ENCODE measurements at places on chromosomes 2 and 18. TPM values are rescaled to one million over a fixed set of nuclear protein-coding genes. Genes with fewer than 3 reads are reported as not detected.

Gene BMP10
- not detected for total RNA-seq

- no peak overlapping the region for H3K27ac ChIP-seq
- H3K4me1 ChIP-seq: no peaks in the 10 kb centered on the region
- H3K4me3 ChIP-seq: no peak overlapping the region
- DNase-seq: no peak
- H3K27me3 ChIP-seq: no peaks in the 10 kb centered on the region
- no peaks in the 10 kb centered on the region for H3K36me3 ChIP-seq
Measured at GRCh38 chr2:110720547-110720946, 11.8 kb upstream of the ACOXL start.

DNA sequence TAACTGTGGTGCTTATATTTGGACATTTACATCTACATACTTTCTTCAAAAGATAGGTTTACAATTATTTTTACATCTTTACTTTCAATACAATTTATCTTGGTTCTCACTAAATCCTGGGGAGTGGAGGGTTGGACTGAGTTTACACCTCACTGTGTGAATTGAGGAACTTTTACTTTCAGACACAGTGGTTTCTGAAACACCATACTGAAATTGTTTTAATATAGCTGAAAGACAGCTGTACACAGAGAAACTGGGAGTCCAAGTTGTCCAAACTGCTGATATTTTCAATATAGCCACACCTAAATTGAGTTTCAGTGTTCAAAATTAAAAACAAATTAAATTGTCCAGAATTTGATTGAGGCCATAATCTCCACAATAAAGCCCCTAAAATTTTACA, 16.8 kb downstream of the KCNH7 start:
- H3K27ac ChIP-seq: no peak overlapping the region
- DNase-seq: no peak
- H3K4me1 ChIP-seq: no peaks in the 10 kb centered on the region
- no peak overlapping the region for H3K4me3 ChIP-seq
- no peaks in the 10 kb centered on the region for H3K36me3 ChIP-seq

- H3K4me1 ChIP-seq: no peaks in the 10 kb centered on the region
- H3K4me3 ChIP-seq: no peak overlapping the region
- H3K27me3 ChIP-seq: peaks cover 4% of the 10 kb centered on the region
- DNase-seq: no peak
- no peak overlapping the region for H3K27ac ChIP-seq
Measured at GRCh38 chr2:208130712-208131110, 1.1 kb upstream of the CRYGC start.

Gene OSR1
- 41.5 TPM for total RNA-seq

Gene ZNF804A
- total RNA-seq: 0.52 TPM

- no peak overlapping the region for H3K27ac ChIP-seq
- H3K4me1 ChIP-seq: no peaks in the 10 kb centered on the region
- peaks cover 25% of the 10 kb centered on the region for H3K36me3 ChIP-seq
- H3K4me3 ChIP-seq: no peak overlapping the region
- DNase-seq: no peak
Measured at GRCh38 chr2:58140508-58141072, 94.0 kb downstream of the VRK2 start.

- no peaks in the 10 kb centered on the region for H3K36me3 ChIP-seq
- H3K4me1 ChIP-seq: no peaks in the 10 kb centered on the region
- no peak overlapping the region for H3K4me3 ChIP-seq
- H3K27ac ChIP-seq: no peak overlapping the region
Measured at GRCh38 chr2:45046786-45047185, 37.5 kb upstream of the SIX2 start.

DNA sequence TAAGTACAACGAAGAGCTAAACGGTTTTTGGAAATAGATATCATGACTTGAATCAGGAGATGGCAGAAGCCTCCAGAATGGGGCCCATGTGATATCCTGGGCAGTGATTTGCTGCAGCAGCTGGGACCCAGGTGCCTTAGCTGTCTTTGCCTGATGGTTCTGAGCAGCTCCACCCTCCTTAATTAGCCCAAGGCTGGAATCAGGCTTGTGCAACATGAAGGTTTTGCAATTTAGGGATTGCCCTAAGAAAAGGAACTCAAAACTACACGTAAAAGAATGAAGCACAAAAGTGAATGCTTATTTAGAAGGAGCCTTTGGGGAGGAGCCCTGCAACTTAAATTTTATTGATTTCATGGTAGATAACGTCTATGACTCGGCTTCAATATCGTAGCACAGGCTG, 17.3 kb upstream of the CNDP2 start:
- H3K4me3 ChIP-seq: no peak overlapping the region
- peaks cover 24% of the 10 kb centered on the region for H3K4me1 ChIP-seq
- no peaks in the 10 kb centered on the region for H3K27me3 ChIP-seq
- no peak for DNase-seq
- H3K27ac ChIP-seq: peak overlapping the region; percentile 50
- H3K36me3 ChIP-seq: no peaks in the 10 kb centered on the region

Gene COL4A3
- 12.9 TPM for total RNA-seq

Gene CAPN14
- 0.23 TPM for total RNA-seq

Gene PDCD1
- 1.1 TPM for total RNA-seq

DNA sequence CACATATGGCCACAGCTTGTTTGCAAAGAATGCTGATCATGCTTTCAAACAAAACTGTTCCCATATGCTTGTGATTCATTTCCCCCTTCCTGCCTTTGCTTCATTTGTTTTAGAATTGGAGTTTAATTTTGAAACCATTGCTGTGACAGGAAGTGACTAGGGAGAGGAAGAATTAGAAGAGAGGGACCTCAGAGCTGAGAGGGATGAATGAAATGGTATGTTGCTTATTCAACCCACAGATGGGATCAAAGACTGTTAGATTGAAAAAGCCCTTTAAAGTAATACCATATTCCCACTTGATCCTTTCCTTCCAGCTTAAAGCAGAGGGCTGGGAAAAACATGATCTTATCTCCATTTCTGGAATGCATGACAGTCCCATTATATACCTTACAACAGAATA, 106.2 kb upstream of the RNF152 start:
- no peak for DNase-seq
- no peak overlapping the region for H3K4me3 ChIP-seq
- no peaks in the 10 kb centered on the region for H3K27me3 ChIP-seq
- H3K27ac ChIP-seq: no peak overlapping the region
- no peaks in the 10 kb centered on the region for H3K36me3 ChIP-seq

Gene EML6
- total RNA-seq: 1.3 TPM

DNA sequence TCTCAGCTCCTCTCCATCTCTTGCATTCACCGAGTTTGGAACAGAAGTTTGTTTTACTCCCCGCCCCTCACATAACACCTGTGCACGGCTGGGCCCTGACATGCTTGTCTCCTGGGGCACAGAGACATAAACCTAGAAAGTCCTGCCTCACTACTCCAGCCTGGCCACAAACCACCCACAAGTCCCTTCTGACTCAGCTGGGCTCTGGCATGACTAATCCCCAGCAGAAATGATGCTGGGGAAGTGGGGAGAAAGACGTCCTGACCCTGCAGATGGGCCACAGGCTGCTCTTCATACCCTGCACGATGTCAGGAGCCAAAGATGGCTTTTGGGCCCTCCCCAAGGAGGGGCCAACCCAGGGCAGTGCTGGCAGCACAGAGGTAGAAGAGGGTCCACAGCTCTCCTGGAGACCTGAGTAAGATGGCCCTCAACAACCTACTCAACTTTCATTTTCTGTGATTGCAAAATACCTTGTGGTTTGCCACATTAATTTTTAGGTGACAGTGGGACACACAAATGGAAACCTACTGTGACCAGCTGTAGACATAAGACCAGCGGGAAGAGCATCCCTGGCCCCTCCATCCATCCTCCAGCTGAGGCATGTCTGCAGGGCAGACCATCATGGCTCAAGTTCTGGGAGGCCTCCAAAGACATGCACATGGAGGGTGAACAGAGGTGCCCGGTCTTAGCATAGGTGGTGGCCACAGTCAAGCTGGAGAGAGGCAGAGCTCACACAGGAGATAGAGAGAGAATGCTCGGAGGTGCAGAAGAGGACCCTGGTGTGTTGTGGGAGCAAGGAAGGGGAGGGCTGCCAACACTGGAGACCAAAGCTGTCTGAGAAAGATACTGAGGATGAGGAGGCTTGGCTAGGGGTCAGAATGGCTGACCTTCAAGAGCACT, 40.0 kb downstream of the DNMT3A start:
- H3K36me3 ChIP-seq: no peaks in the 10 kb centered on the region
- no peak overlapping the region for H3K4me3 ChIP-seq
- peaks cover 41% of the 10 kb centered on the region for H3K4me1 ChIP-seq
- H3K27ac ChIP-seq: no peak overlapping the region

Gene RNASEH1
- total RNA-seq: 16.1 TPM

Gene NCKAP5
- total RNA-seq: 4.0 TPM

Gene SPP2
- not detected for total RNA-seq

Gene RSAD2
- total RNA-seq: 23.1 TPM

GRCh38 chr2:37550190-37550589, 121.3 kb downstream of the CDC42EP3 start:
- H3K27ac ChIP-seq: no peak overlapping the region
- H3K4me1 ChIP-seq: peaks cover 3% of the 10 kb centered on the region

Gene CCDC74B
- total RNA-seq: 1.1 TPM

Gene SLC5A7
- 0.84 TPM for total RNA-seq

Gene STPG4
- total RNA-seq: 0.67 TPM

DNA sequence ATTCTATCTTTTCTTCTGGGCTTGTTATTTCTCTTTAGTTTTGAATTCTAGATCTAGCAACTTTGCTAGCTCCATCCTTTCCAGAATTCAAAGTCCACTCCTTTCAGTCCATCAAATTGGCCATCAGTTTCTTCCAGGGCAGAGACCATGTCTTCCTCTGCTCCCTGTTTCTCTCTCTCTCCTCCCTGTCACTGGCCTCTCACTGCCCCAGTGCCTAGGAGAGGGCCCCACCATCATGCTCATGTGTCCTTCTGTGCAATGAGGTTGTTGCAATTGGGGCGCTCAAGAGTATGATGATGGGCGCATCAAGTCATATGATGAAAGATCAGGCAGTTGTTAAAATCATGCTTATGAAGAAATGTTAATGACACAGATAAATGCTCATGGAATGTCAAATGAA, 159.2 kb upstream of the HS6ST1 start:
- no peaks in the 10 kb centered on the region for H3K36me3 ChIP-seq
- no peak overlapping the region for H3K27ac ChIP-seq
- no peak for DNase-seq
- no peak overlapping the region for H3K4me3 ChIP-seq

Gene CNNM3
- 24.8 TPM for total RNA-seq

DNA sequence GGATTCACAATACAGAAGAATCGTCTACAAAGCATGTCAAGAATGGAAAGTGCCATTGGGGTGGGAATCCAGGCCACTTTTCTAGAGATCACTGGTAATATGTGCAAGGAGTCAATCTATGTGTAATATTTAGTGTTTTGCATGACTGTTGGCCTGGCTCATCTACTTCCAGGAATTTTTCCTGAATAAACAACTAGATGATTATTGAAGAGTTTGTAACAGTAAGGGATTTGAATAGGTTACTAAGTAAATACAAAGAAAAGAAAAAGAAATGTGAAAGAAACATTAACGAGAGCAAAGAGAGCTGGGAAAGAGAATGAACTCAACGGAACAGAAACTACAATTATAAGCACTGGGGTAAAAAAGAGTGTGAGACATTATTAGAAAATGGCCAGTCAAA, 406.0 kb downstream of the TGIF1 start:
- no peaks in the 10 kb centered on the region for H3K27me3 ChIP-seq
- H3K36me3 ChIP-seq: no peaks in the 10 kb centered on the region
- no peaks in the 10 kb centered on the region for H3K4me1 ChIP-seq
- no peak overlapping the region for H3K4me3 ChIP-seq
- H3K27ac ChIP-seq: no peak overlapping the region

Gene ONECUT2
- total RNA-seq: 0.06 TPM

Gene CHCHD5
- 28.7 TPM for total RNA-seq

- peaks cover 6% of the 10 kb centered on the region for H3K4me1 ChIP-seq
- H3K27ac ChIP-seq: peak overlapping the region; percentile 51
- H3K27me3 ChIP-seq: no peaks in the 10 kb centered on the region
- no peak for DNase-seq
- H3K36me3 ChIP-seq: no peaks in the 10 kb centered on the region
- no peak overlapping the region for H3K4me3 ChIP-seq
Measured at GRCh38 chr18:68722821-68723220, 7.9 kb upstream of the TMX3 start.

- DNase-seq: no peak
- H3K4me3 ChIP-seq: no peak overlapping the region
- H3K27ac ChIP-seq: no peak overlapping the region
- no peaks in the 10 kb centered on the region for H3K4me1 ChIP-seq
- no peaks in the 10 kb centered on the region for H3K36me3 ChIP-seq
Measured at GRCh38 chr18:12060182-12060870, 33.3 kb upstream of the ANKRD62 start.

- no peak overlapping the region for H3K27ac ChIP-seq
- H3K4me3 ChIP-seq: no peak overlapping the region
- no peaks in the 10 kb centered on the region for H3K27me3 ChIP-seq
- no peaks in the 10 kb centered on the region for H3K4me1 ChIP-seq
- no peaks in the 10 kb centered on the region for H3K36me3 ChIP-seq
Measured at GRCh38 chr18:46322941-46323340, 218.8 kb downstream of the HAUS1 start.

GRCh38 chr18:8121942-8122480, 487.2 kb upstream of the RAB12 start:
- DNase-seq: no peak
- H3K4me3 ChIP-seq: no peak overlapping the region
- no peaks in the 10 kb centered on the region for H3K36me3 ChIP-seq
- H3K27me3 ChIP-seq: no peaks in the 10 kb centered on the region
- H3K27ac ChIP-seq: no peak overlapping the region
- H3K4me1 ChIP-seq: no peaks in the 10 kb centered on the region

- no peaks in the 10 kb centered on the region for H3K4me1 ChIP-seq
- H3K27ac ChIP-seq: no peak overlapping the region
- no peaks in the 10 kb centered on the region for H3K36me3 ChIP-seq
- no peaks in the 10 kb centered on the region for H3K27me3 ChIP-seq
Measured at GRCh38 chr2:231854616-231855125, 68.4 kb downstream of the COPS7B start.

GRCh38 chr2:120737340-120738101, 1.9 kb downstream of the GLI2 start:
- peak; percentile 85 for DNase-seq
- peaks cover 100% of the 10 kb centered on the region for H3K27me3 ChIP-seq
- peaks cover 14% of the 10 kb centered on the region for H3K4me1 ChIP-seq
- peak overlapping the region; percentile 77 for H3K27ac ChIP-seq
- H3K4me3 ChIP-seq: peak overlapping the region; percentile 37

Gene DNER
- 0.06 TPM for total RNA-seq

- H3K27ac ChIP-seq: no peak overlapping the region
- no peak overlapping the region for H3K4me3 ChIP-seq
- no peaks in the 10 kb centered on the region for H3K27me3 ChIP-seq
Measured at GRCh38 chr2:2269426-2269825, 61.6 kb downstream of the MYT1L start.

Gene C2orf72
- total RNA-seq: 1.1 TPM

- H3K27ac ChIP-seq: no peak overlapping the region
- DNase-seq: no peak
- no peaks in the 10 kb centered on the region for H3K27me3 ChIP-seq
- no peaks in the 10 kb centered on the region for H3K36me3 ChIP-seq
- no peak overlapping the region for H3K4me3 ChIP-seq
- no peaks in the 10 kb centered on the region for H3K4me1 ChIP-seq
Measured at GRCh38 chr18:21315741-21316197, 73.7 kb downstream of the GREB1L start.

All from left lung (tissue), 14 donors.